Activated T-cell treated with anti-CD3 and anti-CD28 coated beads for 48 hours (primary cell): ENCODE measurements at places on chromosomes 6 and 20.
A peak's percentile ranks its signal among the peaks of the same experiment; 100 is the strongest.

DNA sequence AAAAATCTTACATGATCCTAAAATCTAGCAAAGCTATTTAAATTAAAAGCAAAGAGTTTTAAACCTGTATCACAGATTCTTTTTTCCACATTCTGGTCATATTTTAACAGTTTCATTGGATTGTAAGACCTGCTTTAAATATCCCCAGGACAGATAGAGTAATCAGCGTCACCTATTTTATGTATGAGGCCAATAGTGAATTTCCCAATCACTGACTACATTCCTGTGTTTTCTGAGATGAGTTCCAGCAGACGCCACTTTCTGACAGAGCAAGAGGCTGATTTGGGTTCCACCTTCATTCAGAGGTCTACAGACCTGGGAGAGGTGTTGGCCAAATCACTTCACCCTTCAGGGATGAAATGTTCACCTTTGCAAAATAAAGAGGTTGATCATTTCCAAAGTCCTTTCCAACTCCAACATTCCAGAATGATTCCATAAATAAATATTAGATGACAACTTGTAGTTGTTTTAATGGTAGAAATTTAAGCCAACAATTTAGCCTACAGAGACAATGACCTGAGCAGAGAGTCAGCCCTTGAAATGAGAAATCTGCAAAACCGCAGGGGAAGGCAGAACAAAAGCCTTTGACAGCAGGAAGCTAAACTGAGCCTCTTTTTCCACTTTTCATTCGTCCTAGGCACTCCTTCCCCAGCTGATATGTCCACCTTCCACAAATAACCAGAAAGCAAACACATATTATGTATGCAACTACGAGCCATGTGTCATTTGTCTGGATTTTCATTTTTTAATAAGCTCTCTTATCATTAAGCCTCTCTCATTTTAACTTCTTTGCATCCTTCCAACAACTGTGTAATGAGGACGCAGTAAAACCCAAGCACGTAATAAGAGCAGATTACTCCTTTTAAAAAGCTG, 105.2 kb downstream of the TFAP2A start:
- DNase-seq, result no peak

DNA sequence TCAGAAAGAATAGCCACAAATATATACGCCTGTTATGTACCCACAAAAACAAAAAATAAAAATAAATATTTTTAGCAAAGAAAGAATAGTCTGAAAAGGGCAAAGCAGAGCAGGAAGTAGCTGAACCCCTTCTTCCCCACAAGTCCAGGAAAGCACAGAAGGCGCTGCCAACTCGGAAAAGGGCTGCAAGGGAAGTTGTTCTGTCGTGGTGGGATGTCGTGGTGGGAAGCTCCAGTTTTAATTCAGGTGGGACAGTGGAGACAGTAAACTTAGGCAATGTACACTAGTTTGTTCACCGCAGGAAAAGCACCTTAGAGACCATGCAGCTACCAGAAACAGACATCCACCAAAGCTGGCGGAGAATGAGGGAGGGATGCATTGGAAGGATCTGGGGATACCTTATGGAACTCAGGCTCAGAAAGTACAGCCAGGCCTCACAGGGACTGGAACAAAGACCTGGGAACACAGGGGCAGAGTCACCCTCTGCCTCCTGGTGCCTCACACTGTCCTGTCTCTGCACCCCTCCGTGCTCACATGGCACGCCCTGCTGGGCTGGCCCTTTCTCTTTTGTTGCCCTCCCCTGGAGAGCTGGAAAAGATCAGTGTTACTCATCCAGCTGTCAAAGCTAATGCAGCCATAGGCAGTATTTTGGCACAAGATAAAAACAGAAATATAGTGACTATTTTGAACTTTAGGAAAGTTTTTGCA, 3.3 kb upstream of the APMAP start:
- DNase-seq, result no peak

DNA sequence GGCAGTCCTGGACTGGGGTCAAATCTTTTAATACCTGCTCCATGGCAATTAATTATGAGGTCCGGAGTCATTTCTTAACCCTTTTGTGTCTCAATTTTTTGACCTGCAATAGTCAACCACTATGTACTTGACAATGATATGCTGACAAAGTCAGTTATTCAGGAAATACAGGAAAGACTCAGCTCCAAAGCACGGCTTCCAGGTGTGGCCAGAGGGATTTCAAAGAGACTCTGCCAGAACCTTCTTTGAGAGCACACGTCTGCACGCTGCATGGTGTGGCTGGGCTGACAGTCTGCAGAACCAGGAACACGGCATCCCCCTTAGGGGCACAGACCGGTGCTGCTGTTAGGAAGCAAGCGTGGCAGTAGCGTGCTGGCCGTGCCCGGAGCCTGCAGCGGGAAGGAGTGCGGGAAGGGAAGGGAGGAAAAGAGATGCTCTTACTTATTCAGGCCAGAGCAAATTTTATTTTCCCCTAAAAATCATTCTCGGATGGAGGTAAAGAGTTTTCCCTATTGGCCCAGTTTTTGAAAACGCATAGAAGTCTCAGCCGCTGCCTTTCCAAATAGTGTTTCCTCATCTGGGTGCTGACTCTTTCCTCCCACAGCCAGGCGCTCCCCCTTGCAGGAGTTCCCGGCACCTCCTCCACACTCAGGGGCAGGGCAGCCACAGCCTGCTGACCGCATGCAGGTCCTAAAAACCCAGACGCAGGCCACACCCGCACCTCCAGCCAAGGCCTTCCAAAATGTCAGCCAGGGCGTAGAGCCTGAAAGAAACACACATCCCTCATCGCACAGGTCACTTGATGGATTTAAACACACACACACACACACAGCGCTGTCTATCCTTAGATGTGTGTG, 187.4 kb upstream of the SNX9 start:
- DNase-seq, result no peak

DNA sequence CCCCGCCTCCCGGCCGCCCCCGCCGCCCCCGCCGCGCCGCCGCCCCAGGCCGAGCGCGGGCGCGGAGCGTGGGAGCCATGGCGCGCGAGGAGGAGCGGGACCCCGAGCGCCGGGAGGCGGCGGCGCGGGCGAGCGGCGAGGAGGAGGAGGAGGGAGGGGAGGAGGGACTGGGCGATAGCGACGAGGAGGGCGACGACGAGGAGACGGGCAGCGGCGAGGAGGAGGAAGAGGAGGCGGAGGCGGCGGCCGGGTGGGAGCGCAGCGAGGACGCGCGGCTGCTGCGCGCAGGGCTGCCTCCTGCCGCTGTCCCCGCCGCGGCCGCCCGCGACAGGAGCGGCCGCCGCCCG, at the start of gene SLC24A3:
SLC24A3 (plus strand) TSS at position 174 of the 347 bp plus-strand sequence.
- no peak for DNase-seq

GRCh38 chr6:32110632-32111031, 1.5 kb upstream of the TNXB start:
- no peak for DNase-seq

DNA sequence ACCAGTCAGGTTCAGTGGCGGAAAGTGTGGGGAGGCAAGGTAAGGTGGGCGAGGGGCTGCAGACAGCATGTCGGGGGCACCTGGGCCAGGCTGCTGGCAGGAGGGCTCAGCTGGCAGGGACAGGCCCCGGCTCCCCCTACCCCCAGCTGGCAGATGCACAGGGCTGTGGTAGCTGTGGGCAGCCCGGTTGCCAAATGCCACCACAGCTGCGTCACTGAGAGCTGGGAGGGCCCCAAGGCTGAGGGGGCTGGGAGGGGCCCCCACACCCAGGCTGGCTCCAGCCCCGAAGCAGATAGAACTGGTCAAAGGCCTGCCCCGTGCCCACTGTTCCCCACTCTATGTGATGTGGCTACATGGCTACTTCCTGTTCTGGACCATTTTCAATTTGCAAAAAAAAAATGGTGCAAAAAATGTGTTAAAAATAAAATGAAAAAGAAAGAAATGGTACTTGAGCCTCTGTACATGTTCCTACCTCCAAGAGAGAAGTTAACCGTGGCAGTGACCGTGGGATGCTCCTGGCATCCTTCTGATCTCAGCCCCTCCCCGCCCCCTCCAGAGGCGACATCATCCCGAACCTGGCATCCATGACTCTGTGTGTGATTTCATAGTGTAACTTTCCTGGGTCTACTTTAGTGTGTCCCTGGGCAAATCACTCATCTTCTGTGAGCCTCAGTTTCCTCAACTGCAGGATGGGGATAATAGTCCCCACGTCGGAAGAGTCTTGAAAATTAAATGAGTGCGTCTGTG, 64.4 kb downstream of the UBE2V1 start:
- DNase-seq, result peak; percentile 27

- DNase-seq, result no peak
These were observed 151.4 kb upstream of the LAMA2 start for GRCh38 chr6:128731249-128732165.

DNA sequence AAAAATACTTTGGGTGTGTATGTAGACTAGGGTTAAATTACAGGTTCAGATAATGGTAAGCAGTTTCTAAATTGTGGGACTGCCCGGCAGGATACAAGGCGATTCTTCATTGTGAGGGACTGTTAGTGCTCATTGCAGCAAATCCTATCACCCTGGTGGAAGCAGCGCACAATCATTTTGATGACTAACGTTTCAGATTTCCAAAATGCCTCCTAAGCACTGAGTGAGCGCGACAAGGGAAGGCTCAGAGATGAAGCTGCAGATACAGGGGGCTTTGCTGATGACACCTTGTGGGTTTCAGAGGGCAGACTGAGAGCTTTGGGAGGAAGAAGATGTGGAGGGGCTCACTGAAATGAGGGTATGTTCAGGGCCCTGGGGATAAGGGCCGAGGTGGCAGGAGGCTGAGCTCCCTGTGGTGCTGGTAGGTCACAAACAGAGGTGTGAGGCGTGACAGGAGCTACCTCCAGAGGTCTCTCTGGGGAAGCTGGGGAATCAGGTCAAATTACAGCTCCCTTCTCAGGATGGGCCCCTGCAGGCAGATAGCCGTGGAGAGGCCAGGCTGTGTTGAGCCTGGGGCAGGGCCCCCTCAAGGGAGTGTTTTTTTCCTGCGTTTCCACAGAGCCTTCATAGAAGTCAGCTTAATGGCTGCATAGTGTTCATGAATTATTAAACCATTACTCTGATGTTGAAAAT, 84.5 kb upstream of the FYN start:
- DNase-seq, result no peak

- DNase-seq, result no peak
These were observed 39.4 kb upstream of the RGS17 start for GRCh38 chr6:153170511-153170910.

DNA sequence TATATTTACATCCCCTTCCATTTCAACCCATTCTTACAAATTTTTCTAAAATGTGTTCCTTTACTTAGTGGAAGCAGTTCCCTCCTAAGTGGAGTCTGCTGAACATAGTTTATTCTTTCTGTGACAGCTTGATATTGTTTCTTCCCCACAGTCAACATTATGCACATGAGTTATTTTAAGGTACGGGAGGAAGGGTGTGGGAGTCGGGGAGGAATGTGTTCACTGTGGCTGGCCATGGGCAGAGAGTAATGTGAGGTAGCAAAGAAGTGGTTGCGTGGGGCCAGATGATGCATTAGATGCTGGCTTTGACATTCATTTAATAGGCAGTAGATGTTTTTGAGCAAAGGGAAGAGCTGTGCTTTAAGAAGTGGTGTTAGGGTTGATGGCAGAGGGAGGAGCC, 98.5 kb downstream of the ARMC2 start:
- DNase-seq, result no peak

- DNase-seq, result no peak
These were observed 608.9 kb downstream of the PRKN start for GRCh38 chr6:162118706-162119105.

- no peak for DNase-seq
These were observed 114.9 kb downstream of the AKAP7 start for GRCh38 chr6:131250122-131250521.

GRCh38 chr6:95143408-95144180, 433.7 kb upstream of the MANEA start:
- DNase-seq, result no peak

- no peak for DNase-seq
These were observed 10.8 kb upstream of the TAAR1 start for GRCh38 chr6:132669690-132670291.

GRCh38 chr20:17500826-17501225, 30.4 kb downstream of the BFSP1 start:
- DNase-seq, result no peak

GRCh38 chr6:46290421-46291274, 119.9 kb upstream of the ENPP5 start:
- DNase-seq, result no peak

DNA sequence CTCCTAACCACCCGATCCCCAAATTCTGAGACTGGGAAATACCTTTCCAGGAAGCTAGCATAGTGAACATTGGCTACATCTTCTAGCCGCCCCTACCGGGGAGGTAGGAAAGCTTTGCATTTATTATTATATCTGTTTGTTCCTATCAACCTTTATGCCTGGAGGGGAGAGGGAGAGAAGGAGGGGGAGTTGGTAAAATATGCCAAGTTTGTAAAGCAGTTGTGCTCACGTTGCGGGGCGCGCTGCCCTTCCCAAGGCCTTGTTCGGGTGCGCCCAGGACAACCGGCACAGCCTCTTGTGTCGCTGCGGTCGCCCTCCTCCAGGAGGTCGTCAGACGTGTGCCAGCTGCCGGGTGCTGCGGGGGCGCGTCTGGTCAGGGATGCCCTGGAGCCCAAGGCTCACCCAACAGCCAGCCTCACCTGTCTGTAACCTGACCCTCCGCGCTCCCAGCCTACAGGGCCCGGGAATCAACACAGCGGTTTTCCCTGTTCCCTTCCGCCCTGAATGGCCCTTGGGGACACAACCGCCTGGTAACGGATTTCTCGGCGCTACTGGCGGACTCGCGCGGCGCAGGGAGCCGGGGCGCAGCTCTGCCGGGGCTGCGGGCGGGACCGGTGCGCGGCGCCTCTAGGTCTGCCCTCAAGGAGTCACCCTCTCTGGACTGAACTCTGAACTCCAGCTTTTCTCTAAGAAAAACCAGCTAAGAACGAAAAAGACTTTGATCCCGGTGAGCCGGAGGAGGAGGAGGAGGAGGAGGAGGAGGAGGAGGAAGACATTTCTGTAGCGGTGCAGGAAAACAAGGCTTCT, 1.1 kb upstream of the OVOL2 start:
- no peak for DNase-seq

- DNase-seq, result no peak
These were observed 29.1 kb upstream of the OR2J2 start for GRCh38 chr6:29141606-29142005.

- DNase-seq, result no peak
These were observed 19.8 kb downstream of the SIRPD start for GRCh38 chr20:1537731-1538058.
